ENCODE measurements at places on chromosomes 11 and 22.

DNA sequence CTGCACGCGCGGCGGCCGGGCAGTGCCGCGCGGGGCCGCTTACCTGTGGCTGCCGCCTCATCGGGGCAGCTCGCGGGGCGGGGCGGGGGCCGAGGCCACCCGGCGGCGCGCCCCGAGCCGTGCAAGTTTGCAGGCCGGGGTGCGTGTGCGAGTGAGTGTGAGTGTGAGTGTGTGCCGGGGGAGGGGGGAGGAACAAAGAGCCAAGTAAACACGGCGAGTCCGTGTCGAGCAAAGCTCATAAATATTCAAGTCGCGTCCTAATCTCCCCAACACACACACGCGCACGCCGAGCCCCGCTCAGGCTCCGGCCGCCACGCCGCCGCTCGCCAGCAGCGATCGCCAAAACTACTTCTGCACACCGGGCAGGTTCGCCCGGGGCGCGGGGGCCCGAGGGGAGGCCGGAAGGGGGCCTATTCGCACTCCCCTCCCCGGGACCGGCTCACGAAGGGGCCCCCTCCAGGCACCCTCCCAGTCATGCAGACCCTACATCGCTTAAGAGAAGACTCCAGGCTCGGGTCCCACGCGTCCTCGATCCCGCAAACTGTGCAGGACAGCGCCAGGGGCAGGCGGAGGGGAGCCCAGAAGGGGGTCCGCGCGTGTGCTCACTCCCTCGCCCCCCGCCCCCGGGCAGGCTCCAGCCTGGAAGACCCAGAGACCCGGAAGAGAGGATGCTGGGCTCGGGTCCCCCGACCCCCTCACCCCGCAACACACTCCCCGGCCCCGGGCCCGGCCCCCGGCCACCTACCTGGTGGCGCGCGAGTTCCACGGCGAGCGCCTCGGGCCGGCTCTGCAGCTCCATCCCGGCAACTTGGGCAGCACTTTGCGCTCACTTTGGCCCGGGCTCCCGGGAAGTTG, 827 bp downstream of the PHF21B start:
- DNase-seq, result no peak

- DNase-seq, result no peak
Observed at GRCh38 chr11:69425895-69426544, 55.4 kb upstream of the LINC01488 start.

GRCh38 chr11:123719452-123719851, 22.0 kb downstream of the ZNF202 start:
- no peak for DNase-seq

DNA sequence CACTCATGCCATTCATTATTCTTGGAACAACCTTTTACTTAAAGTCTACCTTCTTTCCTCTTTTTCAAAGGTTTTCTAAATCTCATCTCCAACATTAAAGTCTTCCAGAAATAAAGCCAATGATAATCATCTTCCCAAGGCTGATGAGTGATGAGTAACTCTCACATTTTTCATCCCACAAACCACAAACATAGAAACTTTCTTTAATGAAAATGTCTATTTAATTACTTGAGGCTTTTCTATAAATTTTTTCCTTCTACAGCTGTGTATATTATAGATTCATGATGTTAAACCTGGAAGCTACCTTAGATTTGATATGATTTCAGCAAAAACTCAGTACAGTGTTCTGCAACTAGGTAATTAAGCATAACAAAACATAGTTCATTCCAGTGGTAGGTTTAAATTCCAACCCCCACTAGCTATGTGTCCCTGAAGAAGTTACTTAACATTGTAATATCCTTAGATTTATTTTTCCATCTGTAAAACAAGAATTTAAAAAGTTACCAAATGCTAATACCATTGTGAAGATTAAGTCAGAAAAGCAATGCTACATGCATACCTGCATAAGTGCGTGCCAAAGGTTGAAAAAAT, 845.4 kb downstream of the KCNA4 start:
- no peak for DNase-seq

DNA sequence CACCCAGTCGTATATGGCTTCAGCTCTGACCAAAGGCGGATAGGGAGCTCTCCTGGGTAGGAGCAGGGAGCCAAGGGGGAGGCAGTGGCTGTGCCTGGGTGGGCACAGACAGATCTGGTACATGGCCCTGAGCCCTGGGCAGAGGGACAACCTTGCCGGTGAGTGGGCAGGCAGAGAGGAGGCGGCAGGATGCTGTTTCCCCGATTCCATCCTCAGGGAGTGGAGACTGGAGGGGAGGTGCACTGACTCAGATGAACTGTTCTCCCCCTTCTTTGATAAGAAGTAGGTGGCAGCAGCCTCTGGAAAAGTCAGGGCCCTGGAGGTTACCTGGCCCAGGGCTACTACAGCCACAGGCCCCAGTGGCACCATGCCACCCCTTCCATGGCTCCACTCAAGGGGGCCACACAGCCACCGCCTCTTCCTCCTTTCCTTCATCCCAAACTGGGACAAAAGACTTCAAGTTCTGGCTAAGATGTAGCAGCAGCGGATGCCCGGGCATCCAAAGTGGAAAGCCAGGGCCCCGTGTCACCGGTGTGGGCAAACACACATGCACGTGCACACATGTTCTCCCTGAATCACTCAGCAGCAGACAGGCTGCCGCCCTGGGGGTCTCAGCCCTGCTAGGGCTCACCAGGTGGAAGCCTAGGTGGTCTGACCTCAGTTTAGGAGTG, 13.4 kb downstream of the CXCR5 start:
- no peak for DNase-seq

DNA sequence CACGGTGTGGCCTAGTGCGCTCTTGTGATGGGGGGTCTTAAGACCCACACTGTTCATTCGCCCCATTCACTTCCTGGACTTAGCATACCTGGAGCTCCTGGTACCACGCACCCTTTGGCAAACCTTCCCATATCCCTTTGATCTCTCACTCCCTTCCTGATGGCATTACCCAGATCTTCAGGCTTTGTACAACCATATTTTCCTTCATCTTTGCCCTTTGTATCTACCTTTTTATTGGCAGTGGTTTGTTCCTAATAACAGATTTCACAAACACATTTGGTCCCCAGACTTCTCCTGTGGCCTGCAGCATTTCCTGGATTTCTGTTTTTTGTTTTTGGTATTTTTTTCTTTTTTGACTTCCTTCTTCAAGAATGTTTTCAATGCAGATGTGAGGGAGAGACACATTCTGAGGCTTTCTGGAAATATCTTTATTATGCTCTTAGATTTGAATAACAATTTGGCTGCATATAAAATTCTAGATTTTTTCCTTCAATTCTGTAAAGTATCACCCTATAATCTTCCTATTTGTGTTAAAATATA, 16.1 kb upstream of the IFITM3 start:
- DNase-seq, result no peak

GRCh38 chr11:69081180-69081579, 32.4 kb downstream of the TPCN2 start:
- no peak for DNase-seq

GRCh38 chr11:83611600-83611999, 325.4 kb upstream of the CCDC90B start:
- DNase-seq, result peak; percentile 55

DNA sequence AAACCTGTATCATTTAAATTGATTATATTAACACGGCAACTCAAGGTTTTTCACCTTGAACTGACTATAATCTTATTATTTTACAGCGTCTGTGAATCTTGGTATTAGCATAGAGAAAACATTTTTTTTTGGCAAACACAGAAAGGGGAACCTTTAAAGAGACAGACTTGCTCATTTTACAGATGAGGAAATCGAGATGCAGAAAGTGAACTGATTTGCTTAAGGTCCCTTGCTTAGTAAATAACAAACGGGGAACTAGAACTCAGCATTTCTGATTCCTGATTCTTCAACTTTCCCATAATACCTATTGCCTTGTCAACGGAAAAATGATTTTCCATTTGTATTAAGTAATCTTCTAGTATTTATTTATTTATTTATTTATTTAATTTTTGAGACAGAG, 33.2 kb upstream of the CECR2 start:
- DNase-seq, result no peak

- no peak for DNase-seq
Observed at GRCh38 chr22:31496735-31497146, 405 bp downstream of the SFI1 start.

GRCh38 chr22:46377525-46378425, 42.3 kb downstream of the TRMU start:
- DNase-seq, result no peak

DNA sequence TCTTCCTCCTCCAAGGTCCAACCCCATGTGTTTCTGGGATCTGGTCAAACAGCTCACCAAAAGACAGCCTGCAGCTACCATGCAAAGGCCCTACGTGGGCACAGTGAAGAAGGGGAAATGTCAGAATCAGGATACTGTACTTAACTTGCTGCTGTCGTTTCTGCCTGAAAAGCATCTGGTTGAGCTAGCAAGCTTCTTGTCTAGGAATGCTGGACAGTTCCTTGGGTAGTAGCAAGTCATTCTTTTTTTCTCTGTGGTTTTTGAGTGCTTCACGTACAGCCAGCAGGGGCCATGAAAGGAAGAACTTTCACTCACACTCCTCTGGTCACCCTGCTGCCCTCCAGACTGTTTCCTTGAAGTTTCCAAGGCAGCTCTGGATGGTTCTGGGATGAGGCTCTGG, 24.7 kb downstream of the RCOR2 start:
- no peak for DNase-seq

GRCh38 chr11:128424851-128425285, 162.5 kb downstream of the ETS1 start:
- DNase-seq, result peak; percentile 38
